ENCODE measurements at places on chromosomes 16 and 17.

DNA sequence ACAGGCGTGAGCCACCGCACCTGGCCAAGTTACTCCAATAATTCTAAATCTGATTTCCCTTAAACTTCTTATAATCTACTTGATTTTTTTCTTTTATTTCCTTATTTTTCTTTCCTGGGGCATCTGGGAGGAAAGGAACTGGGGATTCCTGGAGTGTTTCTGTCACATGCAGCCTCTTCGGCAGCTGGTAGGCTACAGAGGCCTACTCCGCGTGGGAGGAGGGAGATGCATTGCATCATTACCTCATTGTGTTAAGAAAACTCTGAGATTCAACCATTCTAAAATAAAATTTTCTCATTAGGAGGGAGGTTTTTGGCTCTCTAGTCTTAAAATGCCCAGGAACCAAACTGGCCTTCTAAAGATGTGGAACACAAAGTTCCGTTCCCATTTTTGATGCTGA lies 64.0 kb downstream of the SOX9 start:
- DNase-seq = no peak

DNA sequence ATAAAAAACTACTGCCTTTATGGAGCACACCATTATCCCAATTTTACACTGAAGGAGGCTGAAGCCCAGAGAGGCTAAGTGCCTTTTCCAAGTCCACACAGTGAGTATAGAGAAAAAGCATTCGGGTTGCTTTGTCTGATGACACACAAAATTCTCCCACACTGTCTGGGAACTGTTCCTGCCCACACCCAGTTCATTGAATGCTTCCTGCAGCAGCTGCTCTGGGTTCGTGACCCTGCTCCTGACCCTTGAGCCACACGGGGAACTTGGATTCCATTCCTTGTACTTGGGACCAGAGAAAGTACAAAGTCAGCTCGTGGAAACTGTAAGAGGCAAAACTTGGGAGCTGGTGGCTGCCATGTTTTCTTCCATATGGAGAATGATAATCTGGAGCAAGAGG lies 57.9 kb downstream of the AKAP1 start:
- no peak for DNase-seq

DNA sequence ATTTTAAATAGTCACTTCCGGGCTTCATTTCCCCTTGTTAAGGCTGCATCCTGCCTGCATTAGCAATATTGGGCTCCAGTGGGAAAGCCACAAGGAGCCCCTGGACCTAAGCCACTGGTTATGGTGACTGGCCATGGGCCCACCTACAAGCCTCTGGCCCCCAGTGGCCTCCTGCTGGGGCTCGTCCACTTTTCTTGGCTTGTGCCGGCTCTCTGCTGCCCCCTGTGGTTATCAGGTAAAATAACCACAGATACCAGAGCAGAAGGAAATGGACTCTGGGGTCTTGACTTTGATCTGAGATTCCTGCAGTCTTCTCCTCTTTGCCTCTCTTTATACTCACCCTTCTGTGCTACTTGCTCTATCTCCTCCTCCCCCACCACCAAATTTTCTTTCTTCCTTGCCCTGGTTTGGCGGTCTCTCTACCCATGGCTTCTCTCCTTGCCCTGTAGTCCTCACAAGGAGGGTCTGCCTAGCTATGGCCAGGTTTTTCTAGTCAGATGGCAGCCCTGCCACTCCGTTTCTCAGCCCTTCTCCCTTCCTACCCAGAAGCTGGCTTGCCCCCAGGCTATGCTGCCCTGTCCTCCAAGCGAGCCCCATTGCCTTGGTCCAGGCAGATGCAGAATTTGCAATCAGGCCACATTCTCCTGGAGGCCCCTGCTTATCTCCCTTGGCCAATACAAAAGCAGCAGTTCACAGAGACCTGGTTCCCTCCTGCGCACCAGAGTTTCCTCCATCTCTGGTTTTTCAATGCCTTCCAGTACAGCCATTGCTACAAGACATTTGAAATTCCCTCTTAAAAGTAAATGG lies 82.9 kb upstream of the RCVRN start:
- peak; percentile 14 for DNase-seq

DNA sequence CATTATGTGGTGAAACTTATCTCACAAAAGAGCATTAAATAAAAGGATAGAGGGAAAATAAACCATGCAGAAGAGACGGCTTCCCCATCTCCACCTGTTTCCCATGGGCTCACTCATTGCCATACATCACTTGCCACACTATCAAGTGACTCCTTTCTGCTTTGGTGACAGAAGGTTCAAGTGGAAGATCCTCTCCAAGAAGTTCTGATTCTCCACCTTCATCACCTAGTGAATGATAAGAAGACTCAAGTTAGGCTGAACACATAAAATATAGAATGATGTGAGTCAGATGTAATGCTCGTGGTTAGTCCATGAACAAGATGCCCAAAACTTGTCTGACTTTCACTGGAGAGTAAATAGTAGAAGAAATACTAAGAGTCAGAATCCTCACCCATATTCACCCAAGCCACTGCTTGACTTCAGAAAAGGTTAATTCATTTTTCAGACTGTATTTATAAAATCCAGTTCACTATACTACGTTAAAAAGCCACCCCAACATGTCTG lies 100.1 kb upstream of the TOB1 start:
- no peak for DNase-seq

- DNase-seq = no peak
Measured at GRCh38 chr16:85072947-85073346, 39.3 kb downstream of the CIBAR2 start.

- DNase-seq = no peak
Measured at GRCh38 chr17:76475302-76475701, 7.9 kb downstream of the AANAT start.

DNA sequence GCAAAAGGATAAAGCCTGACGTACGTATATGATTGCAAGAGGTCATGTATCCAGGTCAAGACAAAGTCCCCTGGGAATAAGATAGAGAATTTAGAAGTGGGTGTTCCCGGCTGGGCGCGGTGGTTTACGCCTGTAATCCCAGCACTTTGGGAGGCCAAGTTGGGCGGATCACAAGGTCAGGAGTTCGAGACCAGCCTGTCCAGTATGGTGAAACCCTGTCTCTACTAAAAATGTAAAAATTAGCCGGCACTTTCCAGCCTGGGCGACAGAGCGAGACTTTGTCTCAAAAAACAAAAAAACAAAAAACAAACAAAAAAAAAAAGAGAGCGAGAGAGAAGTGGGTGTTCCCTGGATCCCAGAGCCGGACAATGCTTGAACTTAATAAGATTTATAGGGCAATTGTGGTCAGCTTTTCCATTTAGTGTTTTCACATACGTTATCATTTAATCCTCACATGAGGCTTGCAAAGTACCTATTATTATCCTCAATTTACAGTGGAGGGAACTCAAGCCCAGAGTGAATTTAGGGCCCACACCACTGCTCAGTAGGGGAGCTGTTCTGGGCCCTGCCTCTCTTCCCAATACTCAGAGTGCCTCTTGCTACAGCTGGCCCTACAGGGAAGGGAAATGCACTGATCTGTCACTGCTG lies 481 bp upstream of the GLTPD2 start:
- no peak for DNase-seq

GRCh38 chr16:15509593-15510535 lies 75.5 kb downstream of the BMERB1 start:
- no peak for DNase-seq

- no peak for DNase-seq
Measured at GRCh38 chr17:78774956-78775571, 7.0 kb downstream of the CYTH1 start.

DNA sequence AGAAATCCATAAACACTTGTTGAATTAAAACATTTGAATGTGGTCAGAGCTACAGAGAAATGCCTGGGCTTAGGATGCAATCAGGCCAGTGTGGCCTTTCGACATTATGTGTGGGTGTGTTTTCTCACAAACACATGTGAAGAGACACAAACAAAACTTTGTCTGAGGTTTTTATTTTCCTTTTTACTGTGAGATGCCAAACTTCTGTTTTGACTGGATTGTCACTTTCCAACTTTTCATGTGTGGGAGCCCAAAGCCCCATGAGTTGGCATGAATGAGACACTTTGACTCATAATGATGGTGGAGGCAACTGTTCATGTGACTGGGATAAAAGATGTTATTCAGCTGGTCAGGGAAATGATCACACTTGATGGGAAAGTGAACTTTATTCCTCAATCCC lies 71.9 kb upstream of the GAS7 start:
- DNase-seq = no peak

DNA sequence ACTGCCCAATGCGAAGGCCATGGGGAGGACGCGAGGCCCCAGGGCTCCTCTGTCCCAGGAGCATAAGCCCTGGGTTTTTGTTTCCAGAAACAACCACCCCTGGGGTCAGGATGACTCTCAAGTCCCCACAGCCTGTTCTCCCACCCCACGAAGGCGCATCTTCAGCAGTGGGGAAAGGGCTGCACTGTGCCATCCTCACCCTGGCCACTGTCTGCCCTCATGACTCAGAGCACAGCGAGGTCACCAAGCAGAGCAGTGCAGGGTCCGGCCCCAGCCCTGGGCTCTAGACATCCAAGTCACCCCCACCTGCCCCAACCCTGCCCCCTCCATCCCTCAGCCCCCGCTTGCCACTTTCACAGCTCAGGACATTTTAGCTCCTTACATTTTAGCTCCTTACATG lies 22.7 kb upstream of the KSR1 start:
- no peak for DNase-seq

GRCh38 chr16:23676924-23677480 lies 1.7 kb upstream of the PLK1 start:
- DNase-seq = no peak

DNA sequence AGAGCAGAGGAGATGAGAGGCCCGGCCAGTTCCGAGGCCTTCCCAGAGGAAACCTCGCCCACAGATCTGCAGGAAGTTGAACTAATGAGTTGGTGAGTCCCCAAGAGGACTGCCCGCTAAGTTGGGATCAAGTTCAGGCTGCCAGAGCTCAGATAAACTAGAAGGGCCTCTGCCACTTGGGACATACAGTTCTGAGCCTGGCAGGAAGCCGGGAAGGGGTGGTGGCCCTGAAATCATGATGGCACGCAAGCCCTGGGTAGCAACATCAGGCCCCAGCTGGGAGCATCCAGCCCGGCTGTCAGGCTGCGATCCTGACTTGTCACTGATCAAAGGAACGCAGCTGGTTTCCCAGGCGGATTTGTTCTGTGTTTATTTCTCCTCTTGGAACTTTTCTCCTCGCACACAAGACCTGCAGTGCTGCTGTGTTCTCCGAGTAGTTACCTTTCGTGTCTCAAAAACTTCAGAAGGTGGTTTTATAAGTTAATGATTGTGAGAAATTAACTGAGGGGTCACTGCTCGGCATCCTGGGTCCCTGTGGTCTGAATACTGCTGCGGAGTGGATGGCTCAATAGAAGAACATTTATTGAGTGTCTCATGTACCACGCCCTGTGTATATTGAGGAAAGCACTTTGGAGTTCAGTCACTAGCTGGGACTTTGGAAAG lies 8.0 kb upstream of the WFDC1 start:
- no peak for DNase-seq

DNA sequence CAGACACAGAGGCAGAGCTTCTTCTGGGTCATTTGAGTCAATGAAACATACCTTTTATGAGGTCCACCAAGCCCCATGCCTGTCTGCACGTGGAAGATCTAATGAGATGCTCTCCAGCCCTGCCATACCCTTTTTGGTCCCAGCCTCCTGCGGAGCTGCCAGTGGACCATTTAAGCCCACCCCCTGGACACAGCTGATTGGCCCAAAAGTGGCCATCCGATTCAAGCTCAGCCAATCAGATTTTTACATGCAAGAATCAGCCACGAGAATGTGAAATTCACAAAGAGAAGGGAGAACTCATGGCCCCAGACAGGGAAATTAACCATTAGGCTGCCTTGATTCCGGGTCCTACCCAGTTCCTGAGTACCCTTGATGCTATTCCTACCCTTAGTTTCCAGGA lies 231.0 kb upstream of the EEF2KMT start:
- no peak for DNase-seq

All from C1 segment of cervical spinal cord (tissue), 14 donors.